ENCODE measurements at places on chromosomes 5 and 9. TPM values are rescaled to one million over a fixed set of nuclear protein-coding genes. Genes with fewer than 3 reads are reported as not detected.

Gene LMX1B
- 0.56 TPM for polyA plus RNA-seq

Gene ACER2
- polyA plus RNA-seq = 1.4 TPM

Gene CEL
- polyA plus RNA-seq = 0.87 TPM

GRCh38 chr9:87137718-87138117 is 190.4 kb upstream of the GAS1 start:
- DNase-seq = no peak

- no peak for DNase-seq
Observed at GRCh38 chr5:139182528-139183296, 15.5 kb downstream of the SIL1 start.

Gene LHX6
- 0.14 TPM for polyA plus RNA-seq

Gene DCANP1
- not detected for polyA plus RNA-seq

GRCh38 chr9:132027752-132028663 is 51.7 kb downstream of the MED27 start:
- no peak for DNase-seq

GRCh38 chr5:138944527-138945322 is 69.6 kb upstream of the LRRTM2 start:
- DNase-seq = no peak

Gene ENHO
- polyA plus RNA-seq = 1.9 TPM

DNA sequence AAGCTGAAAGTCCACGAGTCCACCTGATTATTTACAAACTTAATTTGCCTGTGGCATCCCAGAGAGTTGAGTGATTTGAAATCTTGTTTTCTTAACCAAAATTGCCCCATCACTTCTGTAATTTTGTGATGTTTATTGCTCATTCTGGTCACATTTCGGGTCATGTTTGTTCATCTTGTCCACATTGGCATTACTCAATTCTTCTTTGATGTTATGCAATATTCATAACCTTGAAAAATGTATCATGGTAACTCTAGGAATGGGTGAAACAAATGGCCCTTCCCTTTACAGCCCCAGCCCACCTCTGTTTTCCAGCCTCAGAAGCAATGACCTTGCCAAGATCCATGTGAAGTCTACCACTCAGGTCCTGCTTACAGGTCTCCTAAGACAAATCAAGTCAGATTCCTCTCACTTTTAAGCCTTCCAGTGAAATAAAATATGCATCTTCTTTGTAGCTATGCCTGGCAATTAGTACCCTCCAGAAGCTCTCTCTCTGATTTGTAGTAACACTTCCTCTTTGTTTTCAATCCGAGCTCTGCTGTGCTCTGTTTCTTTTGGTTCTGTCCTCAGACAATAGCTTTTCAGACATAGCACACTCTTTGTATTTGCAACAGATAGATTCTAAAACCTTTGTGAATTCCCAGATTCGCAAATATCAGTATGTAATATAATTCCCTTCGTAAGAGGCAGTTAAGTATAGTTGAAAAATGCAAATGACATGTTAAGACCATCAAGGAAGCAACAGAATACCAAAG is 330.3 kb upstream of the IRX1 start:
- DNase-seq = no peak

- DNase-seq = no peak
Observed at GRCh38 chr5:128541385-128541784, 3.3 kb upstream of the FBN2 start.

DNA sequence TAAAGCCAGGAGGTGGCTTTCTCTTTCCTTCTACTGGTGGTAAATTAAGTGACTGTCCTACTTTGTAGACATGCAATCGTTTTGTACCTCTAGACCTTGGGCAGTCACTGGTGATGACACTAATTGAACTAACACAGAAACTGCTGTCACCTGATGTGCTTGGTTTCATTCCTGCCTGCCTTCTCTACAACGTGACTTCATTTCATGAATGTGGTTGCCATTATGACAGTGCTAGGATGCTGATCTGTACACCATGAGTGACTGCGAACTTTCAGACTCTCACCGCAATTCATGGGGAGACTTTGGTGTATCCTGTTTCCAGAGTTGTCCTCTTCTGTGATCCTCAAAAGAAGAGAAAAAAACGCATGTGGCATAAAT is 47.5 kb downstream of the UBE2QL1 start:
- DNase-seq = no peak

Gene RLN2
- 0.38 TPM for polyA plus RNA-seq

GRCh38 chr9:131117121-131117761 is 8.1 kb upstream of the NUP214 start:
- no peak for DNase-seq

Gene CER1
- not detected for polyA plus RNA-seq

Gene AGXT2
- polyA plus RNA-seq = not detected

DNA sequence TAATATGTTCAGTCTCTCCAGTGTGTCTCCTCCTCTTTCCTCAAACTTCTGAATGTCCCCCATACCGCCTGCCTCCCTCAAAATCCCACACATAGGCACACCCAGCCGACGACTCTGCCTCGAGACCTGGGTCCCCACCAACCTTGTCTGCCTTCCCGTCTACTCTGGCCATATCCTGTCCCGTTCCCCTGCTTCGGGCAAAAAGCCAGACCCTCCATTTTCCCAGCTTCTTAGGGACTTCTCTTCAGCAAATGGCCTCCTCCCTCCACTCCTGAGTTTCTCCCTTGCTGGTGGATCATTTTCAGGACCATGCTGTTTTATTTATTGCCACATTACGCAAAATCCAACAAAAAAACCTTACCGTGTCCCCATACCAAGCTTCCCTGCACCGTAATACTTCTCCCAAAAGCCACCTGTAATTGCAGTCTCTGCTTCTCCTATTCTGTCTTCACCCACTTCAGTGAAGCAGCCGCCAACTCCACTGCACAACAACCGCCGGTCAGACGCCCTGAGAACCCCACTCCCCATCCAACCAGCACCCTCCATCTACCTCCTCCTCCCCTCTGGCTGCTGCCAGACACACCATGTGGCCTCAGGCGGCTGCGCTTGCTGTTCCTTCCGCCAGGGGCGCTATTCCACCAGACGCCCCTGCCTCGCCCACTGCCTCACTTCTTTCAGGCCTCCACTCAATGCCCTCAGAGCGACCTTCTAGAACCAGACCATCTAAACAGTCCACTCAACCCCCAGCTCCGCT is 117.0 kb downstream of the TRPM6 start:
- peak; percentile 81 for DNase-seq

DNA sequence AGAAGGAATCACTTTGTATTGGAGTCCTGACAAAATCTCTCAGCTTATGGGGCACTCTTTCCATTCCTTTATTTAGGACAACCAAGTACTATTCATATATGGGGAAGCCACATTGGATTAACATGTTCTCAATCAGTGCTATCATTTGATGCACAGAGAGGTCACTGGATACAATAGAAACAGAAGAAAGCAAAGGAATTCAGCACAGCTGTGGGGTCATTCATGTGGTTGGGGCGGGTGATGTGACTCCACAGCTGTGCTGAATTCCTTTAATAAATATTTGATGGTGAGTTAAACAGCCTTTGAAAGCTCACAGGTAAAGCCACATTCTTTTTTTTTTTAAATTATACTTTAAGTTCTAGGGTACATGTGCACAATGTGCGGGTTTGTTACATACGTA is 854 bp upstream of the TEX48 start:
- DNase-seq = no peak

Gene TMEM161B
- 15.3 TPM for polyA plus RNA-seq

GRCh38 chr9:120922404-120923195 is 4.0 kb downstream of the TRAF1 start:
- DNase-seq = no peak

Gene RPS14
- 3,716 TPM for polyA plus RNA-seq

DNA sequence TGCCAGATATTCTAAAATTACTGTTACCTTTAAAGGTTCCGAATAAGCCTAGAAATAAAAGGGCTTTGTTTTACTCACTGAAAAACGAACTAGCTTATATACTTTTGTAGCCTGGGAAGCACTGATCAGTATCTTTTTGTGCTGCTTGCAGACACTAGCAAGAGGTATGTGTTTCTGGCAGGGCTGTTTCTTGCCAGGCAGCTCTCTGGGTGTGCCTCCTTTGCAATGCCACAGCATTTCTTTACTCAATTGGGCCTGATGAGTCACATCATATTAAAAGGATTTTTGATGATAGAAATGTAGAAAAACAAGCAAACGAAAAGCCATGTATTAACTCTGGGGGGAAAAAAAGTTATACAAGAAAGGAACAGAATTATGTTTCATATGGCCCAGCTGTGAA is 35.6 kb downstream of the CD180 start:
- peak; percentile 58 for DNase-seq

DNA sequence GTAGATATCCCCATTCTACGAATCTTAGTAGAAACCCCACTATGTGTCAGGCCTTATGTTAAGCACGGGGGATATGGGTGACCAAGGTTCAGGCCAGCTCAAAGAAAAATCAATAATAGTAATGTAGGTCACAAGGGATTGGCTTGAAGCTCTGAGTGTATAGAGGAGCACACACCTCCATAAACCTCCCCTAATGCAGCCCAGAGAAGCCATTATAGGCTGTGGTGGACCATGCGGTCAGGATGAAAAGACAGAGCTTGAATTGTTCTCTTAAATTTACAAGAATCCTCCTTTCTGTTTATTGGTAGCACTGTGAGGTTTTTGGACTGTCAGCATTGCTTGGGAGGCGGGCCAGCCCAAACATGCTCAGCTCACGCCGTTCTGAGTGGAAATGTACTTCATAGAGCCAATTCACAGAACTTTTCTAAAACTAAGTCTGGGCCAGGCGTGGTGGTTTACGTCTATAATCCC is 9.1 kb downstream of the PDE6A start:
- no peak for DNase-seq

Gene TSLP
- not detected for polyA plus RNA-seq

- DNase-seq = no peak
Observed at GRCh38 chr5:134463991-134464760, 52.5 kb upstream of the CDKN2AIPNL start.

GRCh38 chr5:53445569-53445968 is 34.9 kb upstream of the FST start:
- DNase-seq = no peak

Gene GFI1B
- not detected for polyA plus RNA-seq

Gene TSSK1B
- polyA plus RNA-seq = not detected

- no peak for DNase-seq
Observed at GRCh38 chr5:14671414-14671813, 6.9 kb downstream of the OTULIN start.

DNA sequence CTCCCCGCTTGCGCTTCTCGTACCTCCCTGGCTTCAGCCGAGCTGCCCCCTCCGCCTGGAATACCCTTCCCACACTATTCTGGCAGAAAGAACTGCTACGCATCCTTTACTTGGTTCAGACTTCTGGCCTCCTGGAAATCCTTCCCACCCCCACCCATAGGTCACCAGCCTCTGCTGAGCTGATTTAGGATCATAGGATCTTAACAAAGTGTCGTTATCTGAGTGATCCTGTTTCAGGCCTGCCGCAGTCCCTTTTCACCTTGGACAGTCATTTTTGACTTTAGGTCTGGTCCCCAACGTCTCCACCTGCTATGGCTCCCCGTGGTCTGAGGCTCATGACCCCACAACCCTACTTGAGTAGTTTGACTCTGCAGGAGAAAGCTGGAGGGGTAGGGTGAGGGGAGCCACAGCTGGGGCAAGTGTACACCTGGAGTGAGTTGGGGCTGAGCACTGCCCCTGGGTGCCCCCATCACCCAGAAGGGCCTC is 27.3 kb downstream of the EGR1 start:
- DNase-seq = no peak

Gene SVEP1
- polyA plus RNA-seq = 1.5 TPM

- DNase-seq = no peak
Observed at GRCh38 chr9:109787735-109788134, 7.7 kb downstream of the PALM2AKAP2 start.

DNA sequence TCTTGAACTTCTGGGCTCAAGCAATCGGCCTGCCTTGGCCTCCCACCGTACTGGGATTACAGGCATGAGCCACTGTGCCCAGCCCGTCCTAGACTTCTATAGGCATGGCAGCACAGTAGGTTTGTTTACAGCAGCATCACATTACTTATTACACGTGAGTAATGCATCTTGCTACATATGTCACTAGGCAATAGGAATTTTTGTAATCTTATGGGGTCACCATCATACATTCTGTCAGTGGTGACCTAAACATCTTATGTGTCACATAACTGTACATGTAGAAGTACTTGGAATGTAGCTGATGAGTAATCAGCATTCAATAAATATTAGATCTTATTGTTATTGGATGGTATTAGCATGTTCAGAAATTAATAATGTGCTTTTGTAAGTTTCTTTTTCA is 22.9 kb upstream of the ABCA1 start:
- DNase-seq = no peak

DNA sequence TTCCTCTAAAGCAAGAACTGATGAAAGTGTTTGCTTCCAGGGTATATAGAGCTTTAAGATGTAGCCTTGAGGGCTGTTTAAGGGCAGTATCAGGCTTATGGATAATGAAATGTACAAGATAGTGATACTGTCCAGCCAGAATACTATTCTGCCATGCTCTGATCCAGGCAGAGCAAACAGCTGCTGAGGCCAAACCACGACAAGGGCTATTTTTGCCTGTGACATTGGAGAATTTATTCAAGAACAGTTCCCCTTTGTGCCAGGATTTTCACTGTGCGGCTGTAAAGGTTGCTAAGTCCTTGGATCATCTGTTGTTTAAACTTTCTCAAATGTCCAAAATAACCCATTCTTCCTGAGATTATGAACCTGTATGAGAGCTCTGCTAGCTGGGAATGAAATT is 70.4 kb downstream of the OTP start:
- DNase-seq = no peak

Gene PTTG1
- polyA plus RNA-seq = 226 TPM

DNA sequence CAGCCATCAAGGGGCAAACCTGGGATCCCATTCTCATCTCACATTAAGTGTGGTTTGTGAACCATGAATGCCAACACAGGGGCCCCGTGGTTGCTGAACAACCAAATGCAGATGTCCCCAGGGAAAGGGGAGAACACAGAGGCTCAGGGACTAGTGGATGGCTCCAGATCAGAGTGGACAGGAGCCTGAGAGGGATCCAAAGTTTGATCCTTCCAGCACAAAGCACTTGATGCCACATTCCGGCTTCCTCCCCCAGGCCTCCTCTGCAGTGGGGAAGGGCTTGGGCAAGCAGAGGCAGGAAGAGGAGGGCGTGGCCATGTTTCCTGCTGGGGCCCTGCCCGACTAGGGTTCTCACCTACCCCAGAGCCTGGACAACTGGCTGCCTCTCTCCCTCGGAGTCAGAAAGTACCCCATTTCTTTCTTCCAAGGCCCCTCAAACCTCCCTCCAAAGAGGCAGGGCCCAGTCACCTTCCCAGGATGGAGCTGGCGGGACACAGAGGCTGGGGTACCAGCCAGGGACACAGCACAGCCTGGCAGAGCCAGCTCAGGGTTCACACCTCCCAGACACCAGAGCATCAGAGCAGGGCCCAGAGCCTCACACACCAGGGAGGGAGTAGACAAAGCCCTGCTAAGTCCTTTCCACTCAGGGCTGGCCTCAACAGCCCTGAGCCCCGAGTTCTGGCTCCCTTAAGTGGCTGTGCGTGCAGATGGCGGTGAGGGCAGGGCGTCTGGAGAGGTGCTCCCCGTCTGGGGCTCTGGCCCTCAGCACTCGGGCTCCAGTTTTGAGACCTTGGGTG is 4.3 kb upstream of the RNF44 start:
- peak; percentile 32 for DNase-seq

DNA sequence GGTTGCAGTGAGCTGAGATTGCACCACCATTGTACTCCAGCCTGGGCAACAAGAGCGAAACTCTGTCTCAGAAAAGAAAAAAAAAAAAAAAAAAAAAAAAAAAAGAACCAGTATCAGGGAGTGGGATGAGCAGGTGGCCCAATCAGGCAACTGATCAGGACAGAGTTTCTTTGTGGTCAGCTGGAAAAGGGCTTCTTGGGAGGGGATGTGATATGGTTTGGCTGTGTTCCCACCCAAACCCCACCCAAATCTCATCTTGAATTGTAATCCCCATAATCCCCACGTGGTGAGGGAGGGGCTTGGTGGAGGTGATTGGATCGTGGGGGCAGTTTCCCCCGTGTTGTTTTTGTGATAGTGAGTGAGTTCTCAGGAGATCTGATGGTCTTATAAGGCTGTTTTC is 4.7 kb upstream of the GCNT1 start:
- no peak for DNase-seq
